ENCODE measurements at places on chromosomes 4 and X.
A peak's percentile ranks its signal among the peaks of the same experiment; 100 is the strongest.

- no peak for DNase-seq
Observed at GRCh38 chr4:188485906-188486305, 346.7 kb downstream of the TRIML1 start.

DNA sequence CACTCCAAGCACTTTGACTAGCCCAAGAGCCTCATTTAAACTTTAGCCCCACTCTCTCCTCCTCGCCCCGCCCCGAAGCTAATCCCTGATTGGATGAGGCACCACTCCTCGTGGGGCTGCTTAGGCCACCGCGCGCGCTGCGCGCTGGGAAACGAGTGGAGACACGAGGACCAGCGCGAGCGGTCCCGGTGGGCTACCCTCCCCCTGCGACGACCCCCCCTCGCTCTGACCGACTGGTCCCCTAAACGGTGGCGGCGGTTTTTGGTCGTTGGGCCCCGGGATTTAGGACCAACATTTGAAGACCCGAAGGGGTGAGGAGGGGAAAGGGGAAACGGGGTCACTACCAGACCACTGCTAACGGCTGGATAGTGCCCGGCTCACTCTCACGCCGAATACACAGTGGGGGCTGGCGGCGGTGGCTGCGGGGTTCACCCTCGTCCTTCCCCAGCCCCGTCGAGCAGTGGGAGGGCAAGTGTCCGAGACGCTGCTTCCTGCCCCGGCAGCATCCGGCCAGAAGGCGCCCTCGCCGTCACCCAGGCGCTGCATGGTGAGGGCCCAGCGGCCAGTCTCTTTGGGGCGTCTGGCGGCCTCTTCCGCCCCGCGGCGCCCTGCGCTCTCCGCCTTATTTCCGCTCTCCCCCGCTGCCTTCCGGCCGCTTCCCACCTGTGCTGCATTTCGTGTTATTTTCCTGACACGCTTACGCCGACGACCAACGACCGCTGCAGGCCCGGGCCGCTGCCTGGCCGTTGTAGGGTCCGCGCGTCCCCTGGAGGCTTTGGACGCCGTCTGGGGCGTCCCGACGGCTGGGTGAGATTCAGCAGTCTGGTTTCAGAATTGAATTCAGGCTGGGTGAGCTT, at the start of gene RBM46:
Gene RBM46, plus strand, starts transcription at position 147 of the 857 bp plus-strand sequence. CDS start 15,481 bp downstream, outside the sequence.
- no peak for DNase-seq

- peak; percentile 4 for DNase-seq
Observed at GRCh38 chr4:45453258-45453853, 670.5 kb downstream of the GABRG1 start.

- peak; percentile 29 for DNase-seq
Observed at GRCh38 chr4:75634951-75635350, 4.6 kb upstream of the CDKL2 start.

- DNase-seq = no peak
Observed at GRCh38 chrX:137684591-137684990, 118.7 kb downstream of the ZIC3 start.

DNA sequence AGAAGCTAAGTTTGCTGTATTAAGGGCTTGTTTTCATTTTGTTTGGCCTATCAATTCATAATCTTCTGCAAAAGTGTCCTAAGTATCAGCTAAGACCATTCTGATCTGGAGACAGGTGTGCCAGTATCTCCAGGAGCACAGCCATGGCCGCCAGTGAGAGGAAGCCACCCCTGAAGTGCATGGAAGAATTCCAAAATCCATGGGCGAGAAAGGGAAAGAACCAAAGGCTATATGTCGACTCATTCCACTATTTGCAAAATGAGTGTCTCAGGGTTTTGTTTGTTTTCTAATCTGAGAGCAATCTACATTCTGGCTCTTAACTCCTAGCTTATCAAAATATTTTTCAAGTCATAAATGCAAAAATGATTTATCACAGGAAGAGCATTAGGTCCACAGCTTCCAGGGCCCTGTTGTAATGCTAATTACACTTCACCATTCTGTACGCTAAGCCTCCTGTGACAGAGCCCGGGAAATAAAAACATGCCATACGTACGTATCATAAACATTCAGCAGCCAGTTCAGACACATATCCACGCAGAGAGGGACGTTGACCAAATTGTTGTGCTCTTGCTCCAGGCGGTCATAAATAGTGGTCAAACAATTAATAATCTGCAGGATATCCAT, 137.3 kb upstream of the FTHL17 start:
- peak; percentile 37 for DNase-seq

DNA sequence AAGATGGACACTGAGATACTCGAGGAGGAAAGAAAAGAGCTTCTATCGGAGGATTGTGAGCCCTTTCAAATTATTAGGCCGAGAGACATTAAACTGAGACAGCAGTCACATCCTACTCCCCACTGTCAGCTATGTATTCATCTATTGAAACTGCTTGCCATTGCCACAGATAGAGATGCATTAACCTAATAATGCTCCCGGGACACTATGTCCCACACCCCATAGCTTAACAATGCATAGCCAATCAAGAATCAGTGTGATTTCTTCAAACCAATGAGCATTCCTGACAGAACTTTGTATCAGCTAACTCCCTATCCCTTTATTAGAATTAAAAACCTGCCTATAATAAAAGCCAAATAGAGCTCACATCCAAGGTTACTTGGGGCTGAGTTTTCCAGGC, 118.1 kb upstream of the NEIL3 start:
- DNase-seq = no peak

GRCh38 chr4:138398322-138398721, 156.2 kb upstream of the SLC7A11 start:
- DNase-seq = no peak

DNA sequence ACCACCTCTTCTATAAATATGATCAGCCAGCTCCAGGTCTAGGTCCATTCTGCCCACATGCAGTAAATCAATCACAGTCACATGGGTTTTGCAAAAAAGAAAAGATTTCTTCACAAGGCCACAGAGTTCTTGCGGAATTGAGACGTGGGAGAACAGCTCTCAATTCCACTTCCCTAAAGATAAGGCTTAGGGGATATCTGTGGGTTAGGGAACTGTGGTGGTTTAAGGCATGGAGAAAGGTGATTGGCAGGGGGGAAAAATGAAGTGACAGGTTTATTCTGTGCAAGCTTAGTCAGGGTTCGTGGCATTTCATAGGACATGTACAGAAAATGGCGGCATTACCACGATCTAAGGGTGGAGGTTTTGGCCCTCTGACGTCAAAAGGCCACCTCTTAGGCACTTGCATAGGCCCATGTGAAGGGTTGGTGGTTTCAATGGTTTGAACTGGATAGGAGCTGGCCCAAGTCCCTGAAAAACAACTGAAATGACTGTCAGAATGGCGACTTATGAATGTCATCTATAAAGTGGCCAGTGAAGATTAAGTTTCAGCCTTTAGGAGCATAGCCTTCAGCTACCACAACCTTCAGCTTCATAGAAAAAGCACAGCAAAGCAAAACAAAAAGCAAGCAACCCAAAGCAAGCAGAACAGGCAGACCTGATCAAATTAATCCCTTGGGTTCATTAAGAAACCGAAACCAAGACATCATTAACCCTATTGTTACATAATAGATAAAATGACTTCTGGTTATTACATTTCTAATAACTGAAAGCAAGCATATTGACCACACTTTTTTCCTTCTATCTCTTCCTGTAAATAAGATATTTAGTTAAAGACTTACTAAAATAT, 289.8 kb upstream of the SFRP2 start:
- DNase-seq = no peak

- DNase-seq = no peak
Observed at GRCh38 chrX:14946606-14947155, 73.5 kb downstream of the MOSPD2 start.

GRCh38 chr4:124851741-124852140, 139.2 kb upstream of the ANKRD50 start:
- DNase-seq = no peak

GRCh38 chrX:12954376-12954775, 20.5 kb upstream of the TMSB4X start:
- no peak for DNase-seq

GRCh38 chrX:40976981-40977380, 108.3 kb upstream of the USP9X start:
- DNase-seq = no peak

- DNase-seq = peak; percentile 32
Observed at GRCh38 chrX:154348114-154348531, 26.3 kb downstream of the FLNA start.

GRCh38 chrX:39984191-39984956, 113.4 kb downstream of the BCOR start:
- no peak for DNase-seq

- no peak for DNase-seq
Observed at GRCh38 chrX:30620125-30620524, 33.1 kb upstream of the GK start.

- no peak for DNase-seq
Observed at GRCh38 chrX:118780911-118781310, 42.7 kb upstream of the ZCCHC12 start.

GRCh38 chr4:152705903-152706302, 26.1 kb upstream of the TMEM154 start:
- no peak for DNase-seq

DNA sequence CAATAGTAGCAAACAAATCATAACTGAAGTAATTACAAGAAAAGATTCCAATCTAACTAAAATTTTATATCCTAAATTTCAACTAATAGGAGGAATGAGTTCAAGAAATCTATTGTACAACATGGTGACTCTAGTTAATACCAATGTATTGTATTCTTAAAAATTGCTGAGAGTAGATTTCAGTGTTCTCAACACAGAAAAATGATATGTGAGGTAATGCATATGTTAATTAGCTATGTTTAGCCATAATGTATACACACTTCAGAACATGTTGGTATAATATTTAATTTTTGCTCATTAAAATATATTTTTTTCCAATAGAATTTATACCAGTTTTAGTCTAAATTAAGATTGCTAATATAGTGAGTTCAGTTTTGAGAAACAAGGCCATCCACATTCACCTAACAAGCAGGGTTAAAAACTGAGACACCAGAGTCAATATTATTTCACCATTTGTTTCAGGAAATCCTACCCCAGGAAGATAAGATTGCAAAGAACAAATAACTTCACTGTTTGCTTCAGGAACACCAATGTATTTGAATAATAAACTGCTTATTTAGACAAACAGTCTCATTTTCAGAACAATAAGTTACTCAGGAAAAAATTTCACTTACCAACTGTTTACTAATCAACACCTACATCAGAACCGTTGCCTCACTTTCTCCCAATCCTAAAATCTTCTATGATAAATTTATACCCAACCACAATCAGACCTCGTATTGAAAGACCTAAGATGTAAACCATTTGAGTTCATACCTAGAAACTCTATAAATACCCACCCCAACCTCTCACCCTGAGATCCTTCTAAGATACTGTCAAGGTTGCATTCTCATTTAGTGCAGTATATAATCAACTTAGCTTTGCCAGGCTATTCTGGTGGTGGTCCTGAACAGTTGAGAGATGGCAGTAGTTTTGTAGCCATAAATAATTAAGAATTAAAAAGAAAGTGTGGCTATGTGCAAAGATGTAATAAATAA, 132.8 kb downstream of the MAB21L2 start:
- DNase-seq = no peak

DNA sequence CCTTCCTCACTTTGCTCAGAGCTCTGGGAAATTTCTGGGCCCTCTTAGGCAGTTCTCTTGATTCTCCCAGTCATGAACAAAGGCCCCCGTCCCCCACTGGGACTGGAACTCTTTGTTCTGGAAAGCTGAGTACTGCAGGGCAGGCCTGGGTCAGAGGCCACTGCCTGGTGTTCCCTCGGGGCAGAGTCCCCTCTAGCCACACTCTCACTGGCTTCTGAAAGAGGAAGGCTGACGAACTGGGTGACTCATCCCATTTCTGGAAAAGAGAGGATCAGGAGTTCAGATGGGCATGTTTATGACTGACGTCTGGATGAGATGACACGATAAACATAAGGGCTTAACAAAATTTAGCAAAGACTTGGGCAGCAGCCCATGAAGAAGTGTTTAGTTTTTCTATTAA, 47.7 kb downstream of the DDX3X start:
- DNase-seq = peak; percentile 89

DNA sequence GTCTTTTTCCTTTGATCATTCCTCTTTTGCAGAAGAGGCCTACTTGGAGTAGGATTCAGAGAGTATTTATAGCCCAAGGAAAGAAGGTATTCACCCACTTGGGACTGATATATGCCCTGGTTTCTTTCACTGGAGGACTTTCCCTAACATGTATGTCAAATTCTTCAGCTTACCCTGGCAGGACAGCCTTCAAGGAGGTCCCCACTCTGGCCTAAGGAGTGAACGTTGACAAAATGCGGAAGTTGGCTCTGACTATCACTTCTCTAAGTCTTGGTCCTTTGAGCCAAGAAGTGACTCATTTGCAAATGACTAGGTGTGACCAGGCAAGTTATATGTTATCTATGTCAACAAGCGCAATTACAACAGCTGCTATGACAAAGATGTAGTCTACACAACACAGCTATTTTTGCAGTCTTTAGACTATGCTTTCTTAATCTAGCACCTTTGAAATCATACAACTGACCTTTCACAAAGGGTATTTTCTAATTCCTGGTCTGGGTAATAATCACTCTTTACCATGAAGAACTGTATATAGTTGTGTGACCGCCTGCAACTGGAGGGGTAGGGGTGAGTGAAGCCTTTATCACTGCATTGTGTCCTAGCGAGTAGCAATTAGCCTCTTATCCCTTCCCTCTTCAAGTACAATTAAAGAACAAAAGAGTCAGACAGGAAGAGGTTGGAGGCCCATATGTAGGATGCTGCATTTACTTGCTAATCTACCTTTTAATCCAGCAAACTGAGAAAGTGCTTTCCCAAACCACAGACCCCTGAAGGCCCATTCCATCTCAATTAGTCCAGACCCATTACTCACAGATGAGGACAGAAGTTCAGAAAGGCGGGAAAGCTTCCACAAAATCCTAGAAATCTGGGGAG, 50.1 kb downstream of the RASGEF1B start:
- DNase-seq = no peak

DNA sequence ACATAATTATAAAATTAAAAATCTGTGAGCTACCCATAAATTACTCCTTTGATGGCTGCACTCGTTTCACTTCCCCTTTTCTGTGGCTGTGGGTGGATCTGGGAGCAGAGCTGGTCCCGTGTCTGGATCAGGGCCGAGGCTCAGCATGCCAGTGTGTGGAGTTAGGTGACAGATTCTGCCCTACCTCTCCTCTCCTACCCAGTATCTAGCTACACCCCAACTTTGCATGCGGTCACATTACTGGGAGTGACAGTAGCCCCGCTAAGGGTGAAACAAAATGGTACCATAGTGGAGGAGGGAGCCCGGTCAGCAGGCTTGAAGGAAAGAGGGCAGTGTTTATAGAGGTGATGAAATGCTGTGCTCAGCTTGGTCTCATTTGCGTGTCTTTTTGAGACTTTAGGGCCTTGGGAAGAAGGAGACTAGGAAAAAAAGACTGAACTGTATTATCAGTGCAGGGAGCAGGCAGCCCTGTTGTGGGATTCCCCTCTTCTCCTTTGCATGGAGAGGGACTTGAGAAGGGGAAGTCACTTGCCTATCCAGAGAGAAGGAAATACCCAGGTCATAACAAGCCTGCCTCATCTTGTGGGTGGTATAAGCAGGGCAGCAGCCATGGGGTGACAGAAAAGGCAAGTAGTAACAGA, 48.4 kb downstream of the ARHGAP10 start:
- DNase-seq = no peak

GRCh38 chr4:183959319-183960045, 54.4 kb downstream of the STOX2 start:
- no peak for DNase-seq

All from ELR (cell line).